ENCODE measurements at places on chromosomes 2 and 18.

GRCh38 chr2:66481100-66481549, 46.2 kb downstream of the MEIS1 start:
- no peak for DNase-seq

DNA sequence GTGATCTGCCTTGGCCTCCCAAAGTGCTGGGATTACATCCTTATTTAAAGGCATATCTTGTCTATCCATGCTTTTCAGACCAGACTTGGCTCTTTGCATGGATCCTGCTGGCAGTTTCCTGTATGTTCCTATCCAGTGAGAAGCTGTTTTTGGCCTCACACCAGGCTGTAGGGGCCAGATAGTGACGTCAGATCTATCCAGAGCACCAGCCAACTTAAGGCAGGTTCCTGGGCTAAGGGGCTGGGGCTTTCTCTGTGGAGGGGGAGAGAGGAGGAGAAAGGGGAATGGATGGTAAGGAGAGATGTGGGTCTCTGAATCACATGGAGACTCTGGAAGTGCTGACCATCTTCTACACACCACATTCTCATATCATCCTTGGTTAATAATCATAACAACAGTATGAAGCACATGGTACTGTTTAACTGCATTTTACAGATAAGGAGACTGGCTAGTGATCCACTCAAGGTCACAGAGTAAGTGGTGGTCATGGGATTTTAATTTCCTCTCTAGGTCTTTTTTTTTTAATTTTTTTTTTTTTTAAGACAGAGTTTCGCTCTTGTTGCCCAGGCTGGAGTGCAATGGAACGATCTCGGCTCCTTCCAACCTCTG, 2.0 kb upstream of the FAM117B start:
- DNase-seq = no peak

DNA sequence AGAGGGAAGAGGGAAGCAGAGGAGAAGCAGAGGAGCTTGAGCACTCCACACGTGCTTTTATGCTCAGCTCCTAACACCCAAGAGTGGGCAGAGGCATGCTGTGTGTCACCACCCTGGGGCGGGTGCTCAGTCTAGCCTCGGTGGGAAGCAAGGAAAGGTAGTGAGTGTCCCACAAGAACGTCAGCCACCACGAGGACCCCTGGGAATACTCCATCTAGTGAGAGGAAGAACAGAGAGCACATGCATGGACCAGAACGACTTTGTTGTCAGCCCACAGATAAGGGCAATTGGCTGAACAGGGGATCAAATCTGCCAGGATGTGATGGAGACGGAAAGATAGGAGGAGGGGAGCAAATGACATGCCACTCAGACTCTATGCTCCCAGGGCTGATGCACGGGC, 83.4 kb downstream of the XDH start:
- no peak for DNase-seq

- no peak for DNase-seq
Measured at GRCh38 chr2:58070765-58071164, 24.2 kb downstream of the VRK2 start.

- DNase-seq = peak; percentile 12
Measured at GRCh38 chr2:234451852-234452625, 44.8 kb downstream of the ARL4C start.

- no peak for DNase-seq
Measured at GRCh38 chr2:196592331-196592910, 47.1 kb upstream of the CCDC150 start.

DNA sequence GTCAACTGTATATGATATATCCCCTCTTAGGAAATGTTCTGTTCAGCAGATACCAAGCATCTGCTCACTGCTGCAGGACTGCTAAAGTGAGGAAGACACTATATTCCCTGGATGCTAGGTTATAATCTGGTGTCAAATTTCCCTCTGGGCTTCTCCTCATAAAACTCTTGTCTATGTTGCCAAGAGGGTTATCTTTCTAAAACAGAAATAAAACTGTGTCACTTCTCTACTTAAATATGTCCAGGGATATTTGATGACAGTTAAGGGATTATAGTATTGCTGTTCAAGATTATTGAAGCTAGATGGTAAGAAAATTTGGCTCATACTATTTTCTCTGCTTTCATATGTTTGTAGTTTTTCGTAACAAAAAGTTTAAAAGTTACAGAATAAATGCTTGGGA, 30.5 kb upstream of the SNRNP27 start:
- no peak for DNase-seq

GRCh38 chr2:183530333-183530901, 406.2 kb downstream of the NUP35 start:
- DNase-seq = no peak

DNA sequence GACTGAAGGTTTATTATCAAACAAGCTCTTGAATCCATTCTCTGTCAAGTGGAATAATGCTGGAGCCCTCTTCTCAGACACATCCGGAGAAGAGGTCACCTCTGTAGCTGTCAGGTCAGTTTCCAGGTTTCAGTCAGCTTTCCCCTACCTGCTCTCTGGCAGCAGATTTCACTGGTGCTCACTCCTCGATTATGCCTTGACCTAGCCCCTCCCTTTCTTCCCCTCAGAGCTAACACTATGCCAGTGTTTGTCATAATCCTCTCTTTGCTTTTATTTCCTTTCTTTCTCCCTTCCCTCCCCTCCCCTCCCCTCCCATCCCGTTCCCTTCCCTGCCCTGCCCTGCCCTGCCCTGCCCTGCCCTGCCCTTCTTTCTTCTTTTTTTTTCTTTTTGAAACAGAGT, 22.5 kb upstream of the PLEKHM3 start:
- DNase-seq = no peak

GRCh38 chr2:204881655-204882054, 336.4 kb downstream of the PARD3B start:
- DNase-seq = no peak

DNA sequence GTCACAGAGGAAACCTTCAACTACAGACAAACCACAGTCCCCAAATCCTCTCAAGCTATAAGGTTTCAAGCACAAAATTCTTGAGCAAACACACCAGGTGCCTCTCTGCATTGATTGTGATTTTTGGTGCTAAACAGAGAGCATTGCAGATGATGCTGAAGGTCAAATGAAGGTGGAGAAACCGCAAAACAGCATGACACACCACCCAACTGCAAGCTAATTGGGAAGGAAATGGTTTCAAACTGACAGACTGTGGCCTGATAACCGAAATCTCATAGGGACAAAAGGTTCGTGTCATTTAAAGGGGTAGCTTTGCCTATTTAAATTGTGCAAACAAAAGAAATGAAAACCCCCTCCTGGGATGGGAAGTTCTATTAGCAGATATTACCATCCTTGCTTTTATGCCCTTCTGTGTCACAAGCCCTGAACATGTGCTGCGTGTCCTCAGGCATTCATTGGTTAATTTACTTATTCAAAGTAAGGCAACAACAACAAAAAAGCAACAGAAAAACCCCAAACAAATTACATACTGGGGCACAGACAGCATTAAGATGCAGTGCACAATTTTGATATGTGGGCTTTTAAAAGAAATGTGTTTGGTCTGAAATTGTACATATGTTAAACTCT, 154.9 kb downstream of the AQP4 start:
- DNase-seq = no peak

- no peak for DNase-seq
Measured at GRCh38 chr2:9918275-9918674, 33.2 kb upstream of the GRHL1 start.

DNA sequence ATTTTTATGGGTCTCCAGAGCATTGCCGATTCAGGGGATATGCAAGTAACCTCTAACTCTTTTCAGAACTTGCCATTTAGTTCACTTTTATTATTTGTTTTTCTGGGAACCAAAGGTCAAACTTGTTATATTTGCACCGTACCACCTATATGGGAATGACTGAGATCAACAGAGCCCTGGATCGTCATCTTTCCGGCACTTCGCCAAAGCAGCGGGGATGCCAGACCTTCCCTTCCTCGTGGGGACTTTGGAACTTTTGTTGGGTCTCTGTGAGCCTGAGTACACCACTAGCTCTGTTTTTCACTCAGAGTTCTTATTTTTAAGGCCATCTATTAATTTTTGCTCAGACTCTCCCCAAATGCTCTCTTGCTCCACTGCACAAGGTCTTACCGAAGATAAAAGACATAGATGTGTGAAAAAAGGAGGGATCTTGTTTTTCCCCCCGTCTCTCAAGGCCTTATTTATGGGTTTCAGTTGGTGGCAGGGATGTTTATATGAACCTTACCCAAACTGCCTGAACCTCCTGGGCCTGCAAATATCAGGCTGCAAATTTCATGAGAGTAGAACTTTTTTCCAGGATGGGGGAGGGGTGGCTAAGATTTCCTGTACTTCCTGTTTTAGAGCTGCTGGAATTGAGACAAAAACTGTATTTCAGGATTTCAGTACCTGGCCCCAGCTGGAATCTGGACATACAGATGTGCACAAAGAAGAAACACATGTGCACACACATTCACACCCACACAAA, 350.3 kb downstream of the HRH4 start:
- no peak for DNase-seq

DNA sequence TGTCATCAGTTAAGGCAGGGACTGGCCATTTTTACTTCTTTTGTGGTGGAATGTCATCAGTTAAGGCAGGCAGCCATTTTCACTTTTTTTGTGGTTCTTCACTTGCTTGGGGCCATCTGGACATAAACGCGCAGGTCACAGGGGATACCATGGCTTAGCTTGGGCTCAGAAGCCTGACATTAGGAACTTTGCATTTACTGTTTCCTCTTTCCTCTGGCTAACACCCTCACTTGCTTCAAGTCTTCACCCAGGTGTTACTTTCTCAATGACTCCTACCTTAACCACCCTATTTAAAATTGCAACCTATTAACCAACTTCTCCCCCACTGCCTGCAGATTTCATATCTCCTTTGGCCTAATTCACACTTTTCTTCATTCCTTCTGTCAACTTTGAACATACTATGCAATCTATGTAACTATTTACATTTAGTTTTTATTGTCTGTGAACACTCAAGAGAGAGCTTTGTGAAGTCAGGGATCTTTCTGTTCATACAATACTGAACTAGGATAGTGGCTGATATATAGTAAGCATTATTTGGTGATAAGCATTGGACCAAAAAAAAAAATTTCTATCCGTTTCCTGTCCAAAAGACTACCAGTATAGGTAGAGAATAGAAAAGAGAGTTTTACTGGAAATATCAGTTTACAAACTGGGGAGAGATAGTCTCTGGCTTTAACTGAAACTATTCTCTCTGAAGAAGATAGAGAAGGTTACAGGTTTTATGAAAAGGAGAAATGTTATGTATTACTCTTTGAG, 600.1 kb upstream of the ZNF804A start:
- no peak for DNase-seq

DNA sequence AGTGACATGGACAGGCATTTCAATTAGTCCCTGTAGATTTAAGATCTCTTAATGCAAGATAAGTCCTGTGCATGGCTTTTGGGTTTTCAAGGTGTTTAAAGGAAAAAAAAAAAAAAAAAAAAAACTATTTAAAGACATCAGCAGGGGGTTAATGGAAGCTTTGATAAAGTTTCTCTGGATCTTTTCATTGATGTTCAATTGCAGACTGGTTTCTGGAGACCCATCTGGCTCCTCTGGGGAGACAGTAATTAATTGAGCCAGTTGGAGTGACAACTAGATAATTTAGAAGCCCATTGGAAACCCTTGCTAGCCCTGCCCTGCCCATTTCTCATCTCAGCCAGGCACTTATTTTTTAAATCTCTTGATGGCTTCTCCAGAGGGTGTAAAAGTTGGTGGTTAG, 98.7 kb downstream of the EPHA4 start:
- no peak for DNase-seq

- DNase-seq = no peak
Measured at GRCh38 chr2:220811115-220811514, 761.0 kb downstream of the EPHA4 start.

DNA sequence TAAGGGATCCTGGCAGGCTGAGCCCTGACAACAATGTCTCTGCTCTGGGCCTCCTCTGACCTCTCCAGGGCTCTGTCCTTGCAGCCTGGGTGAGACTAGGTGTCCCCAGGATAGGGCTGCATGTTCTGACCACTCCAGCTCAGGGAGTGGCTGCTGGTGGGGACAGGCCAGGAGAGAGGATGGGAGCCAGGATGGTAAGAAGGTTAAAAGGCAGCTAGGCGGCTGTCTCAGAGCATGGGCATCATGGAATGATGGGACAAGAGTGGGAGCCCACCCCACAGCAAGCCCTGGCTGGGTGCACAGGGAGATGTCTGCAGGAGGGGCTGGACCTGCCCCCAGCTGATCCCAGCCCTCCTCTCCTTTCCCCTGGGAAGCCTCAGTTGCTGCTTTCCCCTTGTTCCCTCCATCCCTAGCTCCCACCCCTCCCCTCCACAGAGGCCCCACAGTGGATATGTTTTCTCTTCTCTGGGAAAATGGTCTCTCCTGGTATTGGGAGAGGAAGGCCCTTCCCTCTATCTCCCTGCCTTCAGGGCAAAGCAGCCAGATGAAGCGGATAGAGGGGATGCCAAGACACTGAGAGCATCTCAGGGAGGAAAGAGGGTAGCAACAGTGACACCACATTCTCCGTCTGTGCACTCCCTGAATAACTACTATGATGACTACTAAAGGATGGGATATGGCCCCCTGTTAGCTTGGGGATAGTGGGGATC, 334.3 kb downstream of the DYSF start:
- no peak for DNase-seq

GRCh38 chr2:6538607-6539006, 327.1 kb downstream of the CMPK2 start:
- DNase-seq = no peak

GRCh38 chr2:69345434-69345833, 41.6 kb downstream of the GFPT1 start:
- no peak for DNase-seq

DNA sequence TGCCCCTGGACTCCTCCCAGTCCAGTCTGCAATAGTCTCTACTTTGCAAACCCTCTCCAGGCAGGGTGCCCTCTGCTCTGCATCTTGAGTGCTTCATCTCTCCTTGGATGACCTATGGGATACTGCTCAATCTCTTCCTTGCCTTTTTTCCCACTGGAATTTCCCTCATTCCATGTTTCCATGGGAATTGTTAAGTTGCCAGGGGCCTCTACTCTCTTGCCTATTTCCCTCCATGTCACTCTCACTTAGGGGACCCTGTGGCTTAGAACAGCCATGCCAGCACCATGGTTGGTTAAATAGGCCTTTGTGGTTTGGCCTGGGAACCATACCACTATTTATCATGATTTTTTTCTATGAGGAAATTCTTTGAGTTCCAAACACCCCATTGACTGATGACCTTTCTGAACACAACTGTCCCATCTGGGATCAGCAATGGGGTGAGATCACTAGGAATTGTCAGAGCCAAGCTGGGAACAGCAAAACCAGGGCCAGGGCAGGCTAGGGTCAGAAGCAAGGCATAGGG, 91.4 kb upstream of the RBMS1 start:
- no peak for DNase-seq

- no peak for DNase-seq
Measured at GRCh38 chr2:230423851-230424458, 8.0 kb downstream of the SP100 start.

GRCh38 chr2:96315400-96316071, 9.6 kb upstream of the ITPRIPL1 start:
- DNase-seq = peak; percentile 11

GRCh38 chr2:3446381-3446780, 66.9 kb downstream of the TRAPPC12 start:
- no peak for DNase-seq

GRCh38 chr18:24072743-24073142, 58.2 kb downstream of the TTC39C start:
- no peak for DNase-seq

- no peak for DNase-seq
Measured at GRCh38 chr2:119369845-119370244, 3.1 kb downstream of the DBI start.
